ENCODE measurements at places on chromosomes 12 and 14.

DNA sequence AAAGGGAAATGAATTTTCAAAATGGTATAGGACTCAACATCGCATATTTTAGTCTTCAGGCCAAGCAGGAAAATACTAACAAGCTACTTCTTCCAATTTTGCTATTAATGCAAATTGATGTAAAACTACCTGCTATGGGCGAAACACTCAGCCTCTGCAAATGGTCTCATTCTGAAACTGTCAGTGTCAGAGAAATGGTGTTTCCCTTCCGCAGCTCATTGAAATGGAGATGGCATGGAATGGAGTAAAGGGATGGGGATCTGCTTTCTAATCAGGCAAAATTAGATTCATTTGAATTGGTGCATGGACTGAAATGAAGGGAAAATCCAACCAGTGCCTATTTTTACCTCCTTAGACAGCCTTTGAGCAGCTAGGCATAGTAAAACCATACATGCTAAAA is 80.4 kb upstream of the EEA1 start:
- DNase-seq: no peak

- no peak for DNase-seq
Observed at GRCh38 chr12:130959632-130960031, 5.9 kb downstream of the ADGRD1 start.

DNA sequence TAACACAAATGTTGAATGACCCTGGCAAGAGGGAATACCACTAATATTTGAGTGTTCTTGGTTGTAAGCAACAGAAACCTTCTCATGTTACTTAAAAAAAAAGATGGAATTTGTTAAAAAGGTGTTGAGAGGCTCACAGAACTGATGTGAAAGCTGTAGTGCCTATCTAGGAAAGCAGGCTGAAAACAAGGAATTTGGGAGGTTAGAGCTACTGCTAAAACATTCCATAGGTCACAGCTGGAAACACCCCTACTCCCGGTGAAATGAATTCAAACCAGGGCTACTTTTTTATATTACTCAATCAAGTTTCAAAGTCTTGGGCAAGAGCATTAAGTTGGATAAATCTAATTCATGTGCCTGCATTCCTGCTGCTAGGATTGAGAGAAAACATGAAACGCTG is 104.1 kb downstream of the SLC35F4 start:
- no peak for DNase-seq

GRCh38 chr14:68245146-68246073 is 425.8 kb downstream of the RAD51B start:
- DNase-seq: no peak

- DNase-seq: no peak
Observed at GRCh38 chr12:68138480-68138879, 21.1 kb downstream of the IFNG start.

- no peak for DNase-seq
Observed at GRCh38 chr14:53567236-53567780, 389.3 kb downstream of the BMP4 start.

GRCh38 chr14:74213907-74214803 is 25.1 kb upstream of the VSX2 start:
- no peak for DNase-seq

GRCh38 chr12:126770188-126770587 is 1496.8 kb upstream of the TMEM132C start:
- DNase-seq: no peak

GRCh38 chr12:19402743-19403431 is 36.4 kb upstream of the AEBP2 start:
- DNase-seq: no peak

DNA sequence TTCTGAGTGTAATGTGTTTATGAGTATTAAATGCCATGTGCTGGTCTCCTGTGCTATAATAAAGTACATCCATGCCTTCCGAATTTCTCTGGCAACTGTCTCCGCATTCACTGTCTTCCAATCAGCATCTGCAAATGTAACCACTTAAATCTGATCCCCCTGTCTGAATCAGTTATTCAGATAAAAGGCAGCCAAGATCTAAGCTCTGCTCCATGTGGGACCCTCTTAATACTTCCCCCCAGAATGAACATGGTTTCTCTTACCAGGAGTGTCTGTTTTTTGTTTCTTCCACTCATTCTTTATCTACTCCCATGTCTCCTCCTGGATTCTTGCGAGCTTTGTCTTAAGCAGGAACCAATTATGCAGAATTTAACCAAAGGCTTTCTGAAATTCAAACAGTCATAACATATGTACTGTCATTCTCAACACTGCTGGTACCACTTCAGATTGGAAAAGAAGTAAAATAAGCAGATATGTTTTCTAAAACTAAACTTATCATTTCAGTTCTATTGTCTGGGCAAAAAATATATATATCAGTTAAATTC is 996.7 kb upstream of the FLRT2 start:
- no peak for DNase-seq

- no peak for DNase-seq
Observed at GRCh38 chr12:1692226-1692625, 1.4 kb downstream of the ADIPOR2 start.

GRCh38 chr12:92142251-92142926 is 3.3 kb downstream of the BTG1 start:
- no peak for DNase-seq

- no peak for DNase-seq
Observed at GRCh38 chr14:77618381-77618970, 2.0 kb upstream of the SPTLC2 start.

DNA sequence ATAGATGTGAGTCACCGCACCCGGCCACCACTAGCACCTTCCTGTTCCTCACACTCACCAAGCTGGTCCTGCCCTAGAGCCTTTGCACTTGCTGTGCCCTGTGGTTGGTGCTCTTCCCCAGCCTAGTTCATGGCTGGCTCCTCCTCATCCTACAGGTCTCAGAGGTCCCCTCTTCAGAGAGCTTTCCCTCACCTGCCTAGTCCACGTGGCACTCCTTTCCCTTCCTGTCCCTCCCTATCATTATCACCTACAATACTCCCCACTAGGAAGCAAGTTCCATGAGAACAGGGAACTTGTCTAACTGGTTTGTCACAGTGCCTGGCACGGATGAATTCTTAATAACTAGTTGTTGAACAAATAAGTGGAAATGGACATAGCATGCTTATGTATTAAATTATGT is 24.0 kb upstream of the TMED10 start:
- DNase-seq: no peak

GRCh38 chr14:58865514-58866281 is 227.9 kb downstream of the DACT1 start:
- DNase-seq: no peak

DNA sequence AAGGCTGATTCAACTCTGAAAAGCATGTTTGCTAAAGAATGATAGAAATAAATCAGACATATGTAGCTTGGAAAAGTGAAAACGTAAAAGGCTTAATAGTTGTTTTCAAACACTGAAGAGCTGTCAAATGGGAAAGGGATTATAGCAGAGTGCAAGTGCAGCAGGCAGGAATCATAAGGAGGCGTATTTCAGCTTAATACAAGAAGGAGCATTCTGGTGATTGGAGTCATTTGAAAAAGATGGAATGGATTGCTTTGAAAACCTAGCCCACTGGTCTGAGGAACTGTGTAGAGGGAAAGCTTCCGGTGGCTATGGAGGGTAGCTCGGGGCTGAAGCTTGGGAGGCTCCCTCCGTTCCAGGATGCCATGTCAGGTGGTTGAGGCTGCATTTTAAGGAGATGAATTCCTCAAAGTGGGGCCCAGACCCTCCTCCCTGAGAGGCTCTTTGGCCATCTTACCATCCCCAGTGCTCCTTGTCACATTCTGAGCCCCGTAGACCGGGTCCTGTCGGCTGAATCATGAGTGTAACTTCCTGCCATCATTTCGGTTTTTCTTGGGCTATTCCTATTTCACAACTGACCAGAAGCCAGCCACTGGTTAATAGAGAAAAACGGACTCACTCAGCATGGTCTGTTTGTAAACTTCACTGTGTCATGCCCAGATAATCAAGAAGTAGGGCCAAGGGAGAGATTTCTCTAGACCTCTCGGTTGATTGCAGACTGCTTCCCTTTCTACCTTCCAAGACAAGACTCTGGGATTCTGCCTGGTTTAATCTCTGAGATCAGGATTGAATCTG is 6.5 kb downstream of the WNT5B start:
- no peak for DNase-seq

- DNase-seq: no peak
Observed at GRCh38 chr12:74971201-74971600, 238.4 kb downstream of the KCNC2 start.

DNA sequence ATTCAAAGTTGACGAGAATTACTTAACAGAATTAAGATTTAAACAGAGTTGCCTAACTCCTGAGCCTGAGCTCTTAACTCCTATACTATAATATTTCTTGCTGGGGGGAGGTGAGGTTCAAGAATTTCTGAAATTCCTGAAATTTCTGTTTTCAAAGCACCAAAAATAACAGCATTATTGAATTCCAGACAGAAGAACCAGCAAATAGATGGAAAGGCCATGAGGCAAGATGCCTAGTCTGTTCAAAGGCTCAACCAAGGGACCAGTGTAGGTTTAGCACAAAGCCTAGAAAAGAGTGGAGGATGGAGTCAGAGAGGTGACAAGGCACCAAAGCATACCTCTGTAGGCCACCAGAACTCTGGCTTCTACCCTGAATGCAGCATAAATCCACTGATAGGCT is 76.4 kb downstream of the PPP1R12A start:
- DNase-seq: no peak

DNA sequence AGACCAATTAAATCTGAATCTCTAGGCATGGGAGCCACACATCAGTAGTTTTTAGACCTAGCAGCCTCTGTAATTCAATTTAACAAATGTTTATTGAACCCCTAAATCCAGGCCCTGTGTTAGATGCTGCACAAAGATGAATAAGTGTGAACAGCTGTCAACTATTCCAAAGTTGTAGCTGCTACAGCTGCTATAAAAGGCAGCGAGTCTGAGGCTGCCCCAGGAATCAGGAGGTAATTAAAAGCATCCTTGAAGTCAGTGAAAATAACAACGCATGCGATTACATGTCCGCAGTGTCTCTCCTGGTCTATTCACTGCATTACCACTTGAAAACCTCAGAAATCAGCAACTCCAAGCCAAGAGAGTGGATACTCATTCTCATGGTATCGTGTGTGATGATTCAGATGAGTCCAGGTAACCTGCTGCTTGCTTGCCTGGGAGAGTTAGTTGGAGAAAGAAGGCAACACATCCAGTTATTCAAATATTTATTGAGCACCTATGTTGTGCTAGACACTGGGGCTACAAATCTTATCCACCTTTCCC is 34.9 kb upstream of the DDHD1 start:
- DNase-seq: no peak

DNA sequence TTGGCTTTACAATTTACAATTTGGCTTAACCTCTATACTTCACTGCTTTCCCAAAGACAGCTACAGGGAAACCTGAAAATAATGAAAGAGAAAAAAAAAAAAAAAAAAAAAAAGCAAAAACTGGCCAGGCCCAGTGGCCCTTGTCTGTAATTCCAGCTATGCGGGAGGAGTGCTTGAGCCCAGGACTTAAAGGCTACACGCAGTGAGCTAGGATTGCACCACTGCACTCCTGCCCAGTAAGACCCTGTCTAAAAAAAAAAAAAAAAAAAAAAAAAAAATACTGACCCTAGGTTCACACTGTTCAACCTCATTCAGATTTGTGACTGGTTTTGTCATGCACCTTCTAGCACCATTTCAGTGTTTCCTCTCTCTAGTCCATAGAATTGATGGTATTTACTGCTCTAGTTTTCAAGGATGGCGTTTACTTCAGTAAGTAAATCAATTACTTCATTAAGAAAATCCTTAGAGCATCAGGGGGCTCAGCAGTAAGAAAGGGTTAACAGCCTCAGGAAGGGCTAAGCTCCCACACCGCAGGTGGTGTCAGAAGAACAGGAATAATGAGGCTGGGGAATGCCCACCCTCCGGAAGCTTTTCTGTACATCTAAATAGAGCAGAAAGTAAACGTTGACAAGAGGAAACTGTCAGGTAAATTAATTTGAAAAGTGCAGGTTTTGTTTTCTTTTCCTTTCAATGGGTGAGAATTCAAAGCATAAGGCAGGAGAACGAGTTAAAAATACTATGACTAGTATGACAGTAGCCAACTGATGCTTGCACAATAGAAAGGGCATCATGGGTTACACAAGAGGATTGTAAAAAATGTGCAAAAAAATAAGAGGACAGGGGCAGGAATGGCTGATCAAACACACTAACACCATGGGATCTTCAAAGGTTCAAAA is 115.0 kb upstream of the MDM1 start:
- no peak for DNase-seq

DNA sequence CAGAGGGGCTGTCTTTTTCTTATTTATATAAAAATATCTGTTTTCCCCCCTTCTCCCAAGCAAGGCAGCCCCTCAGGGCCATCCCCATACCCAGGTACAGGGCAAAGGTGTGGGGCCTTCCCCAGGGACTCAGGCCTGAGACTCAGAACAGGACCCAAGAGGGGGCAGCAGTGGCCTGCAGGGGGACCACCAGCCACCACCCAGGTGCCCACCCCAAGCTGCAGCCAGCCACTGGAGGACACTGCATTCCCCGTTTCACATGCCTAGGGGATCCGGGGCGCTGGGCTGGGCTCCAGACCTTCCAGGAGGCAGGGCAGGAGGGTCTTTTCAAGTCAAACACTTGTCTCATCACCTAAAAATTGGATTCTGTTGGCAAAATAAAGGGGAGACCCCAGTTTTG is 83.3 kb downstream of the SCARB1 start:
- no peak for DNase-seq

- no peak for DNase-seq
Observed at GRCh38 chr14:70894868-70895267, 12.4 kb upstream of the PCNX1 start.

GRCh38 chr14:71474301-71475265 is 457.6 kb upstream of the RGS6 start:
- no peak for DNase-seq

GRCh38 chr14:84750763-84751554 is 779.0 kb upstream of the FLRT2 start:
- DNase-seq: no peak

- DNase-seq: no peak
Observed at GRCh38 chr12:119338593-119339363, 4.2 kb downstream of the CCDC60 start.

DNA sequence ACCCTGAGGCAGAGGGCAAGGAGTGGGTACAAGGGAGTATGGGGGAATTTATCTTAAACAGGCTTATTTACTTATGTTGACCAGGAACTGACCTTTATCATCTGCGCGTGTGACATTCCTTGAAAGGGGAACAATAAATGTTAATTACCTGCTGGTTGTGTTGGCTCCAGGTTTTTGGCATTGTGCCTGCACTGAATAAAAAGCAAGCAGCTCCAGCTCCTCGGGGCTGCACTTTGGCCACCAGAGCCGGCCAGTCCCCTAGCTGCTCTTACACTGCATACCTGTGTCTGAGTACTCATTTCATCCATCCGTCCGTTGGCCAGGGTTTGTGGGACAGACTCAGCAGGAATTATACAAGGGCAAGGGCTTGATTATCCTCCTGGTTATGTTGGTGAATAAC is 68.8 kb upstream of the GTF2A1 start:
- no peak for DNase-seq

DNA sequence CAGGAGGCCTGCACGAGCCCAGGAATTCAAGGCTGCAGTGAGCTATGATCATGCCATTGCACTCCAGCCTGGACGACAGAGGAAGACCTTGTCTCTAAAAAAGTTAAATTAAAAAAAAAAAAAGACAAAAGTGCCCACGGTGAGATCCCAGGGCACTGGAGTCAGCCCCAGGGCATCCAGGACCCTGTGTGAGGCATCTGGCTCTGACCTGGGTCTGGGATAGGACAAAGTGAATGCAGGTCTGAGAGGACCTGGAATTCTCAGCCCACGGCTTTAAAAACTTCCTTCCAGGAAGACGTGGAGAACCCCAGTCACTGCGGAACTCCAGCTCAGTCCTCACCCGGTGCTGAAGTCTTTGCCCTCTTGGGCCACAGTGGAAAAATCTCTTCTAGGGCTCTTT is 33.1 kb downstream of the PHETA1 start:
- no peak for DNase-seq

Data from activated T-cell treated with anti-CD3 and anti-CD28 coated beads for 1 hour (primary cell).